ENCODE measurements at places on chromosomes 1 and 21.

DNA sequence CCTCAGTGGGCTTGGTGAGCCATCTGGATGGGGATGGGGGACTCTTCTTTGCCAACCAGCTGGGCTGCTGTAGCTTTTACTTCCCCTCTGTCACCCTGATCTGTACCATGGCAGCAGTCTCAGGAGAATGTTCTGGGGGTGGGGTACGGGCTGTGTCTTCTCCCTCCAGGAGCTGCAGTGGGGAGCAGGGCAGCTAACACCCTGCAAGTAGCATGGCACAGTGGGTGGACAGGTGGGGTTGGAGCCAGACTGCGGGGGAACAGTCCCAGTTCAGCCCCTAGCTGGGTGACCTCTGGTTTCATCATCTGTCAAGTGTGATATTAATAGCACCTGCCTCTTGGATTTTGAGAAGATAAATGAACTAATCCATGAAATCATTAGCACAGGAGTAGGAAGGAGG, 3.1 kb downstream of the NFASC start:
- no peak for DNase-seq

DNA sequence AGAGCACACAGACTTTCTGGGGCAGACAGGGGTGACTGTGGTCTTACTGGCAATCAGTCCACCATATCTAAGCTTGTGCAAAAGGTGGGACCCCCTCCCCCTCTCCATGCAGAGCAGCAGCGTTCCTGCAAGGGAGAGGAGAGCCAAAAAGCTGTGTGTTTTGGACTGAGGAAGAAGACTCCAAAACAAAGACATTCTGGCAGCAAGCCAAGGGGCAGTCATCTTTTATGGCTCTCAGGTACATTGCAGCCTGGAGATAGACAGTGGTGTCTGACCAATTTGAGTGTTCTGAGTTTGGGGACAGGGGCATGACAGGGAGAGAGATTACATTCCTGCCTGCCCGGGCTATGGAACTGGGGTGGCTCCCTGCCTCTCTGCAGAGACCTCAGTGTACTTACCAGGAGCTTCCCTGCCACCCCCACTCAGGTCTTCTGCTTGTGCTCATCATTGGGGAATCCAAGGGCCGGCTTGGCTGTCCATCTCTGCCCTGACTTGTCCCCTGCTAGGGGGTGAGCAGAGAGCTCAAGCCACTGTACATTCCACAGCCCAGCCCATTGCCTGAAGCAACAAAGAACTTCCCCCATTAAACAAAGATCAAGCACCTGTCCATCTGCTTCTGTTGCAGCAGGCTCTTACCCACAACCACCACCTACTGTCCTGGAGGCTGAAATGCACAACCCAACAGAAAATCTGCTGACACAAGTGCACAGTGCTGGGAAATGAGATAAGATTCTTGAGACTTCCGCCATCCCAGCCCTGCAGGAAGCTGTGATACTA, 131.1 kb downstream of the EVI5 start:
- DNase-seq: no peak

- DNase-seq: peak; percentile 12
Observed at GRCh38 chr1:226001963-226002666, 3.0 kb upstream of the SDE2 start.

DNA sequence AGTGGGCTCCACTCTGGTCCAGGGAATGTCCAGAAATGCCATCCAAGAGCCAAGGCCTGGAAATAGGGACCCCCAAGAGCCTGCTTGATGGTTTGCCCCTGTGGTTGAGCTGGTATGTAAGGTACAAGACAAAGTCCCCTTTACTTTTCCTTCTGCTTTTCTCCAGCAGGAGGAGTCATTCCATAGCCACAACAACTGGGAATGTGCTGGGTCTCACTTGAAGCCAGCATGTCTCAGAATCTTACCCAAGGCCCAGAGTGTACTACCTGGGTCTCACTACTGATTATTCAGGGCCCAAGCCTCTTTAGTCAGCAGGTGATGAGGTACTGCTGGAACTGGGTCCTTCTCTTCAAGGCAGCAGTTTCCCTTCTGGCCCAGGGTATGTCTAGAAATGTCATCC, 62.1 kb upstream of the CD55 start:
- no peak for DNase-seq

GRCh38 chr1:161166669-161167548, 683 bp downstream of the PPOX start:
- no peak for DNase-seq

- DNase-seq: no peak
Observed at GRCh38 chr1:55468142-55468795, 253.1 kb upstream of the USP24 start.

DNA sequence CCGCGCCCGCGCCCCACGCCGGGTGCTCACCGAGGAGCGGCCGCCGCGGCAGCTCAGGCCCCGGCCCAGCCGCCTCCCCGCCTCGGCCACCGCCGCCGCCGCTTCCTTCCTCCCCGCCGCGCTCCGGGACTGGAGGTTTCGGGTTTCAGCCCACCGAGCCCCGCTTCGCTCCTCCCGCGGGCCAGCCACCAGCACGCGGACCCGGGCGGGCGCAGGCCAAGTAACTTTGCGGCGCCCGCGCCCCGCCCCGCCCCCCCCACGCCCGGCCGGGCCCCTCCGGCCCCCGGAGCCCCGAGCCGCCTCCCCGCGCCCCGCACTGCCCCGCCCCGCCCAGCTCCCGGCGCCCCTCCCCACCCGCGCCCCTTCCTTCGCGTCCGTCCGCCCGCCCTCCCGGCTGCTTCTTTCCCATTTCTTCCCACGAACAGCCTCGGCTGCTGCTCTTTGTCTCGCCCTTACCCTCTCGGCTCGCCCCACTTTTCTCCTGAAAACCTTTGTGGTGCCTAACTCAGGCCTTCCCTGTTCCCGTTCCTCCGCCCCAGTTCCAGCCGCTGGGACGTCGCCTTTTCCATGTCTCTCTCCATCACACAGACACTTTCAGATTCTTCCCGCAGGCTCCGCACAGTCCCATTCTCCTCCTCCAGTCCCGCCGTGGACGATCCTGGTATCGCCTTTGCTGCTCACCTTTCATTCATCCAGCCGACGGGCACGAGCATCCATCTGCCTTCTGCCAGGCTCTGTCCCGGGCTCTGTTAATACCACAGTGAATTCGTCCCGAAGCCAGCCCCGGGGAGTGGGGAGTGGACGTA, at the start of gene GPR161:
Gene GPR161 (minus strand): TSS at position 222 of the 806 bp plus-strand sequence. CDS start 32,080 bp downstream, outside the sequence.
- peak; percentile 14 for DNase-seq

- DNase-seq: no peak
Observed at GRCh38 chr1:202578565-202578964, 131.7 kb downstream of the SYT2 start.

DNA sequence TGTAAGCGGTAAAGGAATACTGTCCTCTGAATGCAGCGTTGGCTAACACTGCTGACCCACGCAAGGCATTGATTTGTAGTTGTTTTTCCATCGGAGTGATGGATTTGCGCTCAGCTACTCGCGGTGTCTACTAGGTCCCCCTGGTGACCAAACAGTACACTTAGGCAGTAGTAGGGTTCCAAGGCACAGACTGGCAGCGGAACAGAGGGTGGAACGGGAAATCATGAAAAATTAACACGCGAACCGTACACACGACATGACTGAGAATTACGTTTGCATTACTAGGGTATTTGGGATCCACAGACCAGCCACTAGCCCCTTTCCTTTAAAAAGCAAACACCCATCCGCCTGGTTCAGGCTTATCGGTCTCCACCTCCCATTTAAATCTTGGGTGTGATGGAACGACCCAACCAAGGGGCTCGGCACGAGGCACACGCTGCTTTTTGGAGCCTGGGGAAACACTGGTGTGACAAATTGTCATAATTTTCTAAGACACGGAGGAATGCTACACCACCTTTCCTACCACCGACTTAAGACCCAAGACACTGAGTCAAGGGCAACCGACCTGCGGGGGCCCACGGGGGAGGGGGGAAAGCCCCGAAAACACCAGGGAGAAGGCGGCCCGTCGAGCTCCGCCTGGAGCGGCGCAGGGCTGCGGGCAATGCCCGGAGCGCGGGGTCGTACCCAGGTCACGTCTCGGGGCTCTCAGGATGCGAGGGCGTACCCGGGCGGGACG, 699 bp downstream of the DIPK1A start:
- DNase-seq: peak; percentile 44

- DNase-seq: no peak
Observed at GRCh38 chr1:202281316-202282024, 60.3 kb downstream of the UBE2T start.

DNA sequence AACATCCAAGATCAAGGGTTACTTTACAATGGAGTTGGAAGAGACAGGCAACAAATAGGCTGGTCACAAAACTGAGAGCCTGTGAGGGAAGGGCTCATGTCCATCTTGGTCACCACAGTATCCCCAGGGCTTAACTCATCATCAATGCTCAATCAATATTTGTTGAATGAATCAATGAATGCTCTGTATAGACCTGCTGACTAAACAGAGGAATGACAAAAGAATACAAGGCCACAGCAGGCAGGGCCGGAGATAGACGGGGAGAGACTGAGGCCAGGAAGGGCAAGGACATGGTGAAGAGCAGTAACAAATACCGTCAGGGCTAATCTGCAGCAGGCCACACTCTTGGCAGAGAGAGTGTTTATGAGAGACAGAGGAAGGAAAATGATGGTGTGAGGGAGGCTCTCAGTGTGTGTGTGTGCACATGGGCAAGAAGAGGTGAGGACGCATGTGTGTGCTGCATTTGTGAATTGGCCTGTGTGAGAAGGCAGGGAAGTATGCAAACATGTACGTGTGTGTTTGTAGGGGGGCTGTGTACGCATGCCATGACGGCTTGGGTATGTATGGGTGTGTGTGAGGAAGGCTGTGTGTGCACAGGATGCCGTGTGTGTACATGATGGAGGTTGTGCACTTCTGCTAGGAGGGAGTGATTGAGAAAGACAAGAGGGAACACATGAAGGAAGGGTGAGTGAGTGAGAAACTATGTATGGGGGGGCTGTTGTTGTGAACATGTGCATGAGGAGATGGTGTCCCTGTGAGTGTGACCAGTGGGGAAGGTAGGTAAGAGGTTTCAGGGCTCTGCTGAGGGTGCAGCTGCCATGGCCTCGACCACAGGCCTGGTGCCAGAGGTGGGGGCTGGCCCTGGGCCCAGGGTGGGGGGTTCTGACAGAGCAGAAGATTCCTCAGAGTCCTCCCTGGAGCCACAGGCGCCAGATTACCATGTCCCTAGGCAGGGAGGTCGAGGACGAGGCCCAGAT, 15.4 kb downstream of the AHDC1 start:
- no peak for DNase-seq

- DNase-seq: no peak
Observed at GRCh38 chr1:161791904-161792655, 26.0 kb downstream of the ATF6 start.

GRCh38 chr1:178802873-178803272, 68.0 kb downstream of the ANGPTL1 start:
- DNase-seq: no peak

DNA sequence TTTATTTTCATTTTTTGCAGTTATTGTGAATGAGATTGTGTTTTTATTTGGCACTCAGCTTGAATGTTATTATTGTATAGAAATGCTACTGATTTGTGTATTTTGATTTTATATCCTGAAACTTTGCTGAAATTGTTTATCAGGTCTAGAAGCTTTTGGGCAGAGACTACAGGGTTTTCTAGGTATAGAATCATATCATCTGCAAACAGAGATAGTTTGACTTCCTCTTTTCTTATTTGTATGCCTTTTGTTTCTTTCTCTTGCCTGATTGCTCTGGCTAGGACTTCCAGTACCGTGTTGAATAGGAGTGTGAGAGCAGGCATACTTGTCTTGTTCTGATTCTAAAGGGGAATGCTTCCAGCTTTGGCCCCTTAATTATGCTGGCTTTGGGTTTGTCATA, 27.3 kb downstream of the ZNF691 start:
- no peak for DNase-seq

GRCh38 chr1:36590771-36591170, 108.1 kb upstream of the CSF3R start:
- no peak for DNase-seq

DNA sequence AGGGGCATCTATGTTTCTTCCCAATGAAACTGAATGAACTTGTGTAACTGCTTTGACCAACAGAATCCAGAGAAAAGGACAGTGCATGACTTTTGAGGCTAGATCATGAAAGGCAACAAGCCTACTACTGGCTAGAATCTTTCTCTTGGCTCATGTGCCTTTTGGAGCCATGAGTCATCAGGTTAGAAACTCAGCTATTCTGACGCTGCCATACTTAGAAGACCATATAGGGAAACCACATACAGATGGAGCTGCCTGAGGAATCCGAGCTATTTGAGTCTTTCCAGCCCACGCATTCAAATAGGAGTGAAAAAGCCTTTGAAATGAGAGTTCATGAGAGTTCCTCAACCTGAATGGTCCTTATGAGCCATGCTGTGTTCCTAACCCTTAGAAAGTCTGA, 738.5 kb upstream of the CHRM3 start:
- DNase-seq: no peak

DNA sequence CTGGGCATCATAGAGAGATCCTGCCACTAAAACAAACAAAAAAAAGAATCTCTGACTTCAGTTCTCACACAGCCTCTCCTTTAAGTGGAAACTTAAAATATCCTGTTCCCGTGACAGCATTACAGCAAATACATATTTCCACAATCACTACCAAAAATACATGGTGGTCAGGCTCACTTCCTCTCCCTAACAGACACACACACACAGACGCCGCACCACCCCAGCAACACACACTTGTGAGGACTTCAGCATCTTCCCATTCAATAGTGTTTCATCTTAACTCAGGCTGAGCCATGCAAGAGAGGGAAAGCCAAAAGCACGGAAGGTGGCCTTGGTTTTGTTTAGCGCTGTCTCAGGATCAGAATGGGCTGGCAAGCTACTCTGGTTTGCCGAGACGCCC, 21.9 kb downstream of the KIAA1614 start:
- no peak for DNase-seq

Measured in stimulated activated CD4-positive, alpha-beta T cell treated with anti-CD3 and anti-CD28 coated beads, Interleukin-1b, Interleukin-23, amount 100 ng/mL, for 4 hours (primary cell).